ENCODE measurements at places on chromosomes 5 and 9.

- no peak for DNase-seq
Observed at GRCh38 chr9:111276431-111277128, 53.4 kb downstream of the OR2K2 start.

GRCh38 chr5:176690911-176691310 is 43.6 kb downstream of the TSPAN17 start:
- no peak for DNase-seq

DNA sequence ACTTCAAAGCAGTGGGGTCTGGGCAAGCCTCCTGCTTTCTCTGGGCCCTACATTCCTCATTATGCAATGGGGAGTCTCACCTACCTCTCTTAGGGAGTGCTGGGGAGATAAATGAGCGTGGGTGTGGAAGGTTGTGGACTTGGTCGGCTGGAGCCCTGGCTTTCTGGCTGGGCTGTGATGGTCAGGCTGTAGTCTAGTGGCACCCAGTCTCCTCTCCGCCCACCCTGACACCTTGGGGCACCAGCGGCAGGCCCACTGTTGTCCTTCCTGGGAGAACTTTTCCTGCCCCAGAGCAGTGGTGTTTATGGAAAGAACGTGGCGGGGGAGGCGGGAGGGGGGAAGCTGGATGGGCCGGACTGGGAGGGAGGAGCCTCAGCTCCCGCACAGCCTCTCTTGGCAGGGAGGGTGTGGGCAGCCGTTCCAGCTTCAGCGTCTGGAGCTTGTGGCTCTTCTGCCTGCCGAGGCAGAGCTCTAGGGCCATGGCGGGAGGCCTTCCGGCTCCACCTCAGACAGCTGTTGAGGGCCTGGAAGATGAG is 4.1 kb downstream of the PTGS1 start:
- no peak for DNase-seq

GRCh38 chr9:77707383-77708063 is 59.4 kb upstream of the GNA14 start:
- DNase-seq, result peak; percentile 96

DNA sequence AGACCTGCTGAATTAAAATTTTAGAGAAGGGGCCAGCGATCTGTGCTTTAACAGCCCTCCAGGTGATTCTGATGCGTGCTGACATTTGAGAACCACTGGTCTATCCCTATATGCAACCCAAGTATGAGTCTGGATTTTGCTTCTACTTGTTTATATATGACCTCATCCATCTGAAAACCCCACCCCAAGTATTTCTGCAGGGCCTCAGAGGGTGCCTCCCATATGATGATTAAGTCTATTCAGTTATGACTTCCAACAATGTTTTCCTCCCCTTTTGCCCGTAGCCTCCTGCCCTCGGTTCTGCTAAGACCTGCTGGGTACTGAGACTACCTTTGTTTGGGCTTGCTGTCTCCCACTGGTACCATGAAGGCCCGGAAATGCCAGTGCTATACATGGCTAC is 376.0 kb upstream of the SMARCA2 start:
- no peak for DNase-seq

DNA sequence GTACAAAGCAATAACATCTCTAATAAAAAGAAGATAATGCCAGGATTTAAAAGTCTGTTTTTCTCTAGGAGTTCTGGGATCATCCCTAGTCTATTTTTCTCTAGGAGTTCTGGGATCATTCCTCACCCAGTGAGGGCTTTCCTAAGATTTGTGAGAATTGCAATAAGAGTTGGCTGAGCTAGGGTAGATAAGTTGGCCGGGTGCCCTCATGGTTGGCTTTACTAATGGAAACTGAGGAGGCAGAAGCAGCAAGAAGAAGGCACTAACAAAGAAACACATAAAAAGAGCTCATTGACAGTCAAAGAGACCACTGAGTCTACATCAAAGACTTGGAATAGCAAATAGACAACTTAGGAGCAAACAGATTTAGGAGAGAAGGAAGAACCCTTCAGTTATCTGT is 4.2 kb downstream of the SLC1A3 start:
- no peak for DNase-seq

GRCh38 chr9:87442451-87442850 is 55.2 kb upstream of the DAPK1 start:
- no peak for DNase-seq

DNA sequence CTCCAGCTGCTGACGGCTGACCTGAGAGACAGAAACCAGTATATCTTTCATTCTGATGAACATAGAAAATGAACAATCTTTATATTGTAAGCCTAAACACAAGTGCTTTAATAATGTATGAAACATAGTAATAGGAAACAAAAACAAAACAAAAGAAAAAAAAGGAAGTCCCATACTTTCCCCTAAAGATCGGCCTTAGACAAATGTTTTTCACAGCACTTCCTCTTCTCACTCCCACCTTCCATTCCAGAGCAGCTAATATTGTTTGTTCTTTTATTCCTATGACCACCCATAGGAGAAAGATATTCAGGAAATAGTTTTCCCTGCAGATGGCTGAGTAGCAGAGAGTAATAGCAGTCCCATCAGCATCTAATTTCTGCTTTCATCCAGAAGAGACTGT is 194.4 kb upstream of the SLC27A6 start:
- no peak for DNase-seq

DNA sequence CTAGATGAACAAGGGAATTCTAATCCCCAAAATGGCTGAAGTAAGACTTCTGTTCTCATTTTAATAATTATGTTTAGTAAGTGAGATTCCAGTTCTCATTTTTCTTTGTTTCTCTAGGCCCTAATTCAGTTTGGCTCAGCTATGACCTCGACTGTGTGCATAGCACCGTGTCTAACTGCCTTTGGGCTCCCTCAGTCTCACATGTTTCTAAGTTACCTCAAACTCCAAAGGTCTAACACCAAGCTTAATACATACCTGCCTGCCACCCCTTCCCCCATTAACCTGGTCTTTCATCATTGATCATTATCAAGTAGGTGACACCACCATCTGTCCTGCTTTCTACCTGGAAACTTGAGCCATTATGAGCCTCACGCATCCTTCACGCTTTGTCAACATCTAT is 273.2 kb downstream of the SAXO1 start:
- no peak for DNase-seq

- no peak for DNase-seq
Observed at GRCh38 chr9:115103746-115104477, 14.0 kb downstream of the TNC start.

- DNase-seq, result peak; percentile 18
Observed at GRCh38 chr9:20729523-20729922, 45.5 kb downstream of the FOCAD start.

GRCh38 chr9:120308495-120308894 is 271.5 kb downstream of the CDK5RAP2 start:
- DNase-seq, result no peak

DNA sequence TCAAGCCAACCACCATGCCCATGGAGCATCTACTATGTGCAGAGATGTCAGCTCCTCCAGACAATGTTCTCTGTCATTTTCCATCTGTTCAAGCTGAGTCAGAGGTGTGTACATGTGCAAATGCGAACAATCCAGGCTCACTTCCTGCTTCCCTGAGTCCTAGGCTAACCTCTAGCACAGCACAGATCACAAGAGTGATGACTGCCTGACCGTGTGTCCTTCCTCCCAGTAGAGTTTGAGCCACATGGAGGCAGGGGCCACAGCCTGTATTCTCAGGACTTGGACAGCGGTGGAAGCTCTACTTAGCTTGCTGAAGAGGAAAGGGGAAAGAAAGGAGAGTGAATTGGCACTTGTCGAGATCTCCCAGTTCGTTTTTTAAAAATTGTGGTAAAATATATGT is 87.2 kb downstream of the KCNIP1 start:
- DNase-seq, result no peak

DNA sequence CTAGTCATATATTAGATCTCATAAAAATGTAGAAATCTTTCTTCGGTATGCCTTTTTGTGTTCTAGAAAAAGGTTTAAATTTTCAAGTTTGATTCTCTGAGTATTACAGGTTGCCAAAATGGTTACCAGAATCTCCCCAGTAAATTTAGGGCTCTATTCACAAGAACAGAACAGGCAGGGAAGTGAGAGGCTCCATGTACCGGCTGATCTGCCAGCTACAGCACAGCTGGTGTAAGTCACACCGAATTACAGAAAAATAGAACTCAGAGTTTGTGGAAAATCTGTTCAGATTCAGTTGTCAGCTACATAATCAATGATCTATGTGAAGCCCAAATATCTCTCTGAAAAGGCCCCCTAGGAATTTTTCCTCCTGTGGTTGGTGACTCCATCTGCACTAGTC is 10.5 kb downstream of the FAM81B start:
- DNase-seq, result no peak

- DNase-seq, result no peak
Observed at GRCh38 chr5:136526021-136526420, 160.7 kb upstream of the TRPC7 start.

DNA sequence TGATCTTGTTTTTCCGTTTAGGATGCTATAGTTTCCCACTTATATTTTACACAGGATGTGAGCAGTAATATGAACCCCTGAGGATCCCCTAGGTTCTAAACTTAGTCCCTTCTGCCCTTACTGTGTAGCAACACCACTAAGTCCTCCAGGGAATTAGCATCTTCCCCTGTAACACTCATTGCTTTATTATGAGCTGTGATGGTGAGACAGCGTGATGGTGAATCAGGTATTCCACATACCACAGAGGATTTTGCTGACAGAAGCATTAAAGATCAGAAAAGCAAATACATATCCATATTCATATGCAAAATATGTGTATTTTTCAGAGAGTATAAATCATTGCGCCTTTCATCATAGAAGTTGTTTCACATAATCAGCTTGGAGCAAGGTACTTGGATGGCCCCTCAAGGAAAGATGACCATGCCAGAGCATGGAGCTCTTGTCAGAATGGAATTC is 317.0 kb downstream of the ICE1 start:
- DNase-seq, result no peak

GRCh38 chr5:41874512-41875060 is 4.4 kb upstream of the OXCT1 start:
- DNase-seq, result no peak

GRCh38 chr5:83368319-83368718 is 103.2 kb upstream of the VCAN start:
- DNase-seq, result peak; percentile 49

DNA sequence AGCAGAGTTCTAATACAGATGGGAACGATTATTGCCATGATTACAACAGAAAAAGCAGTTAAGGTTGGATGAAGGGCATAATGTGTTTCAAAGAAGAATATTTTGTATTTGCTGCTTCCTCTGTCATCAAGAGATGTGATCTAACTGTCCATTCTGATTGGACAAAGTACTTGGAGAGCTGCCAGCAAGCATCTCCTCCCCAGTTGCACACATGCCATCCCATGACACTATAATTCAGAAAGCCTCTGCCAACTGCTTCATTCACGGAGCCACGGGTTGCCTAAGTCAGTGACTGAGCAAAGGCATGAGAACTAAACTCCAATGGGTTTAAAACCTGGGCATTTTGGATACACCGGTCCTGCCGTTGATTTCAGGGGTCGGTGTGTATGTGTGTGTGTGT is 253.8 kb downstream of the CRB2 start:
- DNase-seq, result no peak

DNA sequence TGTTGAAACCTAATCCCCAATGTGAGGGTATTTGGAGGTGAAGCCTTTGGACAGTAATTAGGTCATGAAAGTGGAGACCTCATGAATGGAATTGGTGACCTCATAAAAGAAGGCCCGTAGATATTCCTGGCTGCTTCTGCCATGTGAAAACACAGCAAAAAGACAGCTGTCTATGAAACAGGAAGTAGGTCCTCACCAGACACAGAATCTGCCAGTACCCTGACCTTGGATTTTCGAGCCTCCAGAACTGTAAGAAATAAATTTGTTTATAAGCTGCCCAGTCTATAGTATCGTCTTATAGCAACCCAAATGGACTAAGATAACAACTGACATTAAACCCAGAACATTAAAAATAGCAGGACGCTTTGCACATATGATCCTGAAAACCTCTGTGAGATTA is 371.1 kb downstream of the SPOCK1 start:
- no peak for DNase-seq

- DNase-seq, result no peak
Observed at GRCh38 chr9:89975024-89975423, 370.2 kb downstream of the GADD45G start.

DNA sequence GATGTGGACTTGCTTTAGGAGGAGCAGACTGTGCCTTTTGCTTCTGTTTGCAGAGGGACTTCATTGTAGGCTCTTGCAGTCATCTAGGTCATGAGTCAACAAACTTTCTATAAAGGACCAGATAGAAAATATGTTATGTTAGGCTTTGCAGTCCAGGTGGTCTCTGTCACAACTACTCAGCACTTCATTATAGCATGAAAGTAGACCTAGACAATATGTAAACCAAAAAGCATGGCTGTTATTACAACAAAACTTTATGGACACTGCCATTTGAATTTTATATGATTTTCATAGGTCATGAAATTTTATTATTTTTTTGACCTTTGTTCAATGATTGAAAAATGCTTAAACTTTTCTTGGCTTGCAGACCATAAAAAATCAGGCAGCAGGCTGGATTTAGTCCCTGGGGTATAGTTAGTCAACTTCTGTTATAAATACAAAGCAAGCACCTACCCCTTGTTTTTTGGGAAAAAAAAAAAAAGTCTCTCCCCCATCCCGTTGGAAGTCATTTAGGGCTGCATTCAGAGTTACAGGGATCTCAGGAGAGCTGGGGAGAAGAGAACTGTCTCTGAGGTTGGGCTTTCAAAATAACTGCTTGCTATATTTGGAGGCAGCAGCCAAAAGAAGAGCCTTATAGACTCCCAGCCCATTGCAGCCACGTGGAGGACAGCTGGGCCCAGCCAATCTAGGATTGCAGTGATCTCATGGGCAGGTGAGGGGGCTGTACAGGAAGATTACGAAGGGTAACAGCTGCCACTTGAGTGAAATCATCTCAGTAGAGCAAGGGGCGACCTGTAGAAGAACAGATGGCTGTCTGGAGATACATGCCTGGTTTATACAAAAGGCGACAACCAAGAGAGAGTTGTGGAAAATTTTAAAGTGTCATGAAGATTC is 136.6 kb upstream of the TNC start:
- DNase-seq, result no peak

DNA sequence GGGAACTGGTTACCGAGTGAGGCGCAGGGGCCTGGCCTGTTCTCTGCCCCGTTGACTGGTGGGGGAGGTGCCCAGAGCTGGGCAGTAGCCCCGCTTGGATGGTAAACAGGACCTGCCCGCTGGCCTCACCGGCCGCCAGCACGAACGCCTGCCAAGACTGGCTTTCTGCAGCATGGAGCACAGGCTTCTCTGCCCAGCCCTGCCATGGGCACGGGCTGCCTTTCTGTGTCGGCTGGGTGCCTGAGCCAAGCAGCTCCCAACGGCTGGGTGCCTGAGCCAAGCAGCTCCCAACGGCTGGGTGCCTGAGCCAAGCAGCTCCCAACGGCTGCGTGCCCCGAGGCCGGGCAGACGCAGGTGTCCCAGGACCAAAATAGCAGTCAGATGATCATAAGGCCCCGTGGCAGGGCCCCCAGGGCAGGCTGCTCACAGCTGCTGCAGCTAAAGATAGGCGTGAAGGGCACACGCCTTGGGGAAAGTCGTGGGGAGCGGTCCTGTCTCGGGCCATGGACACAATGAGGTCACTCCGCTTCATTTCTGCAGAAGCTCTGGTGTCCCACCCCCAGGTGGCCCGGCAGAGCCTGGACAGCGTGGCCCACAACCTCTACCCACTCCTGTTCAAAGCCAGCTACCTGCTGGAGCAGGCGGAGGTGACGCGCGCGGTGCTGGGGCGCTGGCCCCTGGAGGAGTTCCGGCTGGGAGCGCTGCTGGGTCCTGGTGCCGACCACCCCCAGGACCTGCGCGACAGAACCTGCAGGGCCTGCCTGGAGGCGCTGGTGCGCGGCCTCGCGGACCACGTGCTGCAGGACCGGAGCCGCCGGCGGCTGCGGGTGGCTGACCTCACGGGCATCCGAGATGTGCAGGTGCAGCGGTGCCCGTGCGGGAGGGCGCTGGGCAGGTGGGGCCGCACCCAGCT is at the start of gene LRRC14B:
LRRC14B (plus strand) TSS at position 460 of the 913 bp plus-strand sequence; CDS start at position 504, 44 bp downstream.
- DNase-seq, result no peak

GRCh38 chr5:122035913-122036312 is 42.1 kb downstream of the LOX start:
- DNase-seq, result no peak
